Kidney tubule cell (primary cell): ENCODE measurements at places on chromosomes 13 and 19.

DNA sequence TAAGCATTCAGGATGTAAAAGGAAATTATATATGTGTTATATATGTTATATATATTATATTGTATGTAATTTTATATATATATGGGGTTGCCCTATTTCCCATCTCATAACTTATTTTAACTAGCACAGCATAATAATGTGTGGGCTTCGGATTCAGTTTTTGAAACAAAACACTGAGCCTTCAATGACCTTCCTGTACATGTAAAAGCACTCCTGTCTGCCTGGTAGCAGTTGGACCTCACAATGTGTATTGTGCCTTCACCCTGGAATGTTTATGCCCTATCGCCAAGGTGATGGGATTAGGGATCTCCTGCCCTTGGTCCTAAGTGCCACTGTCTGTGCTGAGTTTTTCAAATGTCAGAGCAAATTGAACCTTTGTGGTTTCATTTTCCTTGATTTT, 968.8 kb downstream of the TUBA3C start:
- no peak for DNase-seq

- no peak for DNase-seq
Measured at GRCh38 chr13:24276861-24277260, 32.5 kb upstream of the C1QTNF9 start.

GRCh38 chr13:110228936-110229904, 77.7 kb downstream of the COL4A1 start:
- DNase-seq, result no peak

GRCh38 chr13:21898945-21899344, 228.1 kb downstream of the FGF9 start:
- no peak for DNase-seq

DNA sequence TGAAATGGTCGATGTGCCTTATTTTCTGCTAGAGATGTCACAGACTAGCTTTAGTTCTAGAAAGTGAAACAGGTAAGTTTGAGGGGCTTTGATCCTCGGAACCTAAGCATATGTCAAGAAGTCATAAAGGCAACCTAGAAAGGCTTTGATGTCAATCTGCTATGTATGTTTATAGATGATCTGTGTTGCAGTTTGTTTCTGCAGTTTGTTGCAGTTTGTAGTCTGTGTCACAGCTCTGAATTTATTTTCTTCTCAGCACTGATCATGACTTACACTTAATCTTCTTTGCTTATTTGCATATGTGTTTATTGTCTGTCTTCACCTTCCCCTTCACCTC, 5.9 kb downstream of the LSM14A start:
- no peak for DNase-seq
